Epithelial cell of esophagus (primary cell): ENCODE measurements at places on chromosomes 7 and 10.
A peak's percentile ranks its signal among the peaks of the same experiment; 100 is the strongest.

- peak; percentile 56 for DNase-seq
Observed at GRCh38 chr7:10412422-10413019, 561.2 kb upstream of the PHF14 start.

DNA sequence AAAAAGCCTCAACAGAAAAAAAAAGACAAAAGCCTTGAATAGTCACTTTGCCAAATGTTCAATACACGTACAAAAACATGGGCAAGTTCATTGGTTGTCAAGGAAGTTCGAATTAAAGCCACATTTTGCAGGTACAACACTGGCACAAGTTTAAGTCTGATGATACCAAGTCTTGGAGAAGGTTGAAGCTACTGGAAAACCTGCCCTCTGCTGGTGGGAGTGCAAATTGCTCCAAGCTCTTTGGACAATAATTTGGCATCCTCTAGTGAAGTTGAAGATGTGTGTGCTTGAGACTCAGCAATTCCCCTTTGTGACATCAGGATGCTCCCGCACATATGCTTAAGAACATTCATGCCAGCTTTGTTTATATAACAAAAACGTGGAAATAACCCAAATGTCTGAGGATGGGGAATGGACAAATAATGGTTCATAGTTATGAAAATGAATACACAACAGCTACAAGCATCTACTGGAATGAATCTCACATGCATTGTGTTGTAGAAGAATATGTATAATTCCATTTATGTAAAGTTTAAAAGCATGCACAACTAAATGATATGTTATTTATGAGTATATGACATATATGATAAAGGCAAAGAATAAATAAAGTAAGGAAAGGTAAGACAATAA is 120.0 kb upstream of the PLPP4 start:
- peak; percentile 60 for DNase-seq

GRCh38 chr10:93180482-93180931 is 106.8 kb downstream of the CYP26A1 start:
- peak; percentile 52 for DNase-seq

DNA sequence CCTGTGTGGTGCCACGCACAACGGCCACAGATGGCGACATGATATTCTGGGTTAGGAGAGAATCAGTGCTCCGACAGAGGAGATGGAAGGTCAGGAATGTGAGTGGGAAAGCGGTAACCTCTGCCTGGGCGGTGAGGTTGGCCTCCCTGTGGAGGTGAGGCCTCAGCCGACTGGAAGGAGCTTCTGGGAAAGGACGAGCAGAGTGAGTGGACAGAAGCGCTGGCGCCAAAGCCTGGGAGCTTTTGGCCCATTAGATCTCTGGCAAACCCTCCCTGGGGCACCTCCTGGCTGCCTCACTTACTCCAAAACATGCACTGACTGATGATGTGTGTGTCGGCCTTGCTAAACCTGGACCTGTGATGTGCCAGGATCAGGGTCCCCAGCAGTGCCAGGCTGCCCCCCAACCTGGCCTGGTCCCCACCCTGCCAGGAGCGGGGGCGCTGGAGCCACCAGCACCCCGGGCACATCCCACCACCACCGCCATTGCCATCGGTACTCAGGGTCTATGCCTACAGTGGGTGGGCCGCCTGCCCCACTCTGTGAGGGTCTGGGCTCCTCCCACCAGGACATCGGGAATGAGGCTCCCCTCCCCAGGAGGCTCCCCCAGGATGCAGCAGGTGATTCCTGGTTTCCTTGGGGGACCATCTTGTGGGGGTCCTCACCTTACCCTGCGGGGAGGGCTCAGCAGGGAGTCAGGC is 51.0 kb downstream of the RASGEF1A start:
- DNase-seq = no peak

DNA sequence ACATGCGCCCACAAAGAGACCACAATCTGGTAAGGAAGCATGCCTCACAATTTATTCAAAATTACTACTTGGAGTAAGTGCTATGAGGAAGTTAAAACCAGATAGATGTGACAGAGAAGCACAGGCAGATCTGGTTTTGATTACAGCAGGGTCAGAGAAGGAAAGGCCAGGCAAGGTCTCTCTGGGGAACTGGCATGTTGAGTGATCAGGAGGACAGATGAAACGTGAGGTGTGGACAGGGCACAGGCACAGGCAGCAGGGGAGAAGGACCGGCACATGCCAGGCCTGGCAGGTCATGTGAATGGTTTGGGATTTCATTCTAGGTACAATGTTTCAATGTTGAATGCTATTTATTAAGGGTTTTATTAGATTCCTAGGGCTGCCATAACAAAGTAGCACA is 51.6 kb downstream of the GPAM start:
- DNase-seq = no peak

GRCh38 chr10:88949912-88950837 is 2.4 kb downstream of the ACTA2 start:
- DNase-seq = no peak

GRCh38 chr10:82742478-82742877 is 867.5 kb downstream of the NRG3 start:
- DNase-seq = peak; percentile 29

- peak; percentile 35 for DNase-seq
Observed at GRCh38 chr10:98030093-98030821, at the start of gene CRTAC1. CRTAC1 (minus strand) TSS chr10:98030621; CDS start chr10:98030472, 149 bp downstream.

DNA sequence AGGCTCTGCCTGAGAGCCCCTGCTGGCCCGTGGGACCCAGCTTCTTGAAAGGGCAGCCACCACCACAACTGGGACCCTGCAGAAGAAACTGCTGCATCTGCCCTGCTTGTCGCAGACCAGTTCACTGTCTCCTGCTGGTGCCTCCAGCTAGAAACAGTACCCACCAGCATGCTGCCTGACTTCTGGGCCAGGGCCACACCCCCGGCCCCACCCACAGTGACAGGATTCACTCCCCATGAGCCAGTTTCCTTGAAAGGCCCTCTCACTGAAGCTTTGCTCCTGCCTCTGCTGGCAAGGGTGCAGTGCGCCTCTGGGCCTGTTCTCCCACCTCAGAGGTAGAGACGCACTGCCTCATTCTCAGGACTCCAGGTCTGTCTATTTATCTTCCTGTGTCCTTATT is 32.4 kb downstream of the ANXA11 start:
- peak; percentile 45 for DNase-seq

DNA sequence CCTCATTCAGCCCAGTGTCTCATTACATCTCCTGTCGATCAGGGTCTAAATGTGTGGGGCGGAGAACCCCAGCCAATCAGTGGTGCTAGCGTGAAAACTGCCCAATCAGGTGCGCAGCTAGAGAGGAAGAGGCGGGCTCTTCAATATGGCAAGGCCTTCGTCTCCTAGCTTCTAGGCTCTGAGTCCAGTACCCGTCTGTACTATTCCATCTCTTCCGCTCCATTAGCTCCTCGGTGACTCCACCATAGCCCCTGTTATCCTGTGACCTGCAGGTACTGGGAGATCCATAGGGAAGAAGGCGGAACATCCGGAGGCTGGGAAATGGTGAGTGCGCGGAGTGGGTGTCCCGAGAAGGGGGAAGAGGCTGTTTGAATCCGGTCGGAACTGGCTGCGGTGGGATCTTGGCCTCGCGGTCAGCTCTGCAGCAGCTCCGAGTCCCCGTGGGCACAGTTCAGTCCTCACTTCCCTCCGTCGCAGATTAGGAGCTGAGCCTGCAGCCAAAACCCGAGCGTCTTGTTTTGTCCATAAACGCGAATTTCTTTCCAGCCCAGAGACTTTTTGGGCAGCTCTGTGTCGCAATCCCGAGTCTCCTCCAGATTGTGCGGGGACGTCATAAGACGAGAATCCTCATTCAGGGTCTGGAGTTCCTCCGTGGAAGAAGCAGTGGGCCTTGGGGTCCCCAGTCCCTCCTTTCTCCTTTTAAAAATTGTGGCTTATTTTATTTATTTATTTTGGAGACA is at the start of gene ZNF727:
ZNF727 (plus strand) TSS at position 134 of the 740 bp plus-strand sequence; CDS start at position 322, 188 bp downstream.
- DNase-seq = no peak

- no peak for DNase-seq
Observed at GRCh38 chr7:111413739-111414138, 148.6 kb downstream of the IMMP2L start.

GRCh38 chr10:7788639-7789286 is 786 bp downstream of the ATP5F1C start:
- peak; percentile 47 for DNase-seq

DNA sequence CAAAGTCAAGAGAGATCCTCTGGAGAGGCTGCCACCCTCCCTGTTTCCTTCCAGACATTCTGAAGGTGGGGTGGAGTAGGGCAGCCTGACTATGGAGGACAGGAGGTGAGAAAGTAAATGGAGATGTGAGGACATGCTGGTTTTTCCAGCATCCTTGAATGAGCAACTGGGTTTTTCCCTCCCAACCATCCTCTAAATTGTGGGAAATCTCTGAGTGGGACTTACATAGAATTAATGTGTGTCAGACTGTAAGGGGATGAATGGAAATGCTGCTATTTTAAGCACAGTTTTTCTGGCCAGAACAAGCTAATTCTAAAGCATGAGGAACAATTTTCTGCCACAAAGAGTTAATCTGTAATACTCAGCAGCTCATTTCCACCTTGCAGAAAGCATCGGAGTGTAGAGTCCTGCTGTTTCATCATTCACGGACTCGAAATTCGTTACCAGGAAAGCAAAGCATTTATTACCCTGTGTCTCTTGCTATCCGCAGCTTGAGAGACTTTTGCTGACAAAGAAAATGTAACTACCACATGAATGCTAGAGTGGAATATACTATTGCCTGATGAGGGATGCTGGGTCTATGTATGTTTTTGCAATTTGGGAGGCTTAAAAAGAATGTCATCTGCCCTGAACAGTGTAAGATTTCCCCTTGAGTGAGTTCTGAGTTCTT is 213.0 kb downstream of the CELF2 start:
- DNase-seq = no peak

GRCh38 chr7:13201628-13202027 is 514.2 kb downstream of the ARL4A start:
- DNase-seq = no peak

DNA sequence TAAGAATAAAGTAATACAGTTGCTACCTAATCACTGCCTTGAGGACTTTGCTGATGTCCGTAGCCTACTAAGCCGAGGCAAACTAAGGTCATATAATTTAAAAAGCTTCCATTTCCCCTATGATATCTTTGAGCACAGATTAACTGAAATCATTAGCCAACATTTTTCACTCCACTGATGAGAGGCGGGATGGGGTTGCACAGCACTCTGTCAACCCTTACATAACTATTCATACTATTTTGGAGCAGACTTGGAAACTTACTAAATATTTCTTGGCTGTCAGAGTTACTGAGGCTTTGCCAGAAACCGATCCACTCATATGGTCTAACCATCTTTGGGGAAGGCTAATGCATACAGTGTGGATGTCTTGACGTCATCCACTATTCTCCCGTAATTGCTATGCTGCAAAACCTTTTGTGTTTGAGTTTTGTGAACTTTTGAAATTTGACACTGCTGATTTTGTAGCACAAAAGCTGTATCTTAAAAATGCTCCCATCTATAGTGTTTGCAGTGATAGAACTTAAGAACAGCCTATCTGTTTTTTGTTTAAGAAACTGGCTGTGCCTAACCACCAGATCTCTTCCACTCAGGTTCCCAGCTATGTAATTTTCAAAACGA is 248.7 kb downstream of the TSPAN12 start:
- DNase-seq = no peak

- peak; percentile 58 for DNase-seq
Observed at GRCh38 chr10:3820255-3820654, 35.2 kb upstream of the KLF6 start.

DNA sequence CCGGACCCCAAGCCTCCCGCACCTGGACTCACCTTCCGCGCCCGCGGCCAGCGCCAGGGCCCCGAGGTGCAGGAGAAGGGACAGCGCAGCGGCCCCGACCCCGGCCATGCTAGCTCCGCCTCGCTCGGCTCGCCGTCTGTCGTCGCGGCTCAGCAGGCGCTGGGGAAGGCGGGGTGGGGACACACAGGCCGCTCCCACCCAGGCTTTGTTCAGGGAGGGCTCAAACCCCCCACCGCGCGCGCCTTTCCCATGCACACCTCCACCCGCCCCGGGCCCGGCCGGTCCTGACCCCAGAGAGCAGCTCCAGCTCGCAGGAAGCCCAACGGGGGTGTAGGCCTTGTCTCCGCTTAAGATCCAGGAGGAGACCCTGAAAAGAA is at the start of gene KCP:
KCP (minus strand) TSS at position 141 of the 377 bp plus-strand sequence; CDS start at position 108, 33 bp downstream.
- DNase-seq = no peak

GRCh38 chr10:10702211-10702610 is 315.5 kb upstream of the CELF2 start:
- DNase-seq = no peak

DNA sequence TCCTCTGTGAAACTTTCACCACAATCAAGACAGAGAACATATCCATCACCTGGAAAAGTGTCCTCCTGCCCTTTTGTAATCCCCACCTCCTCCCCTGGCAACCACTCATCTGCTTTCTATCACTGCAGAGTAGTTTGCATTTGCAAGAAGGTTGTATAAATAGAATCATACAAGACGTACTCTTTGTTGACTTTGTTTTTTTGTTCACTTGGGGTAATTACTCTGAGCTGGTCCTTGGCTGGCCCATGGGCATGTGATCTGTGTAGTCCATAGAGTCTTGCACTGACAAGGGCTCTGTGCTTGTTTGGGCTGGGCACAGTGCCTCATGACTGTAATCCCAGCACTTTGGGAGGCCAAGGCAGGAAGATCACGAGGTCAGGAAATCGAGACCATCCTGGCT is 7.8 kb upstream of the HACD1 start:
- no peak for DNase-seq

DNA sequence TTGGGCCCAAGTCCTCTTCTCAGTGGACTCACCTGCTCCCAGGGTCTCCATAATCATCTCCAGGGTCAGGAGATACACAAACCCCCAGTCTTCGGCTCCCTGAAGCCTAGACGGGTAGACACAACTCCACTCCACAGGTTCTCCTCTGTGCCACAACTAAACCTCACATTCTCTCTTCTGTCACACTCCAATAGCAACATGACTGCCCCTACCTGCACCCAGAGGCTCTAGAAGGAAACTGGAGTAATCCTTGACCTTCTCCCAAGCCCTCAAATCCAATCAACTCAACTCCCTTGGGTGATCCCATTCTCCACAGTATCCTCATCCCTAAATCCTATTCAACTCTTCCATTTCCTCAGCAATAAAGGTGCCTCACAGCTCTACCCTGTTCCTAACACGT is 16.2 kb downstream of the HNRNPF start:
- DNase-seq = no peak

GRCh38 chr10:71398976-71399375 is 2.3 kb downstream of the CDH23 start:
- peak; percentile 21 for DNase-seq

GRCh38 chr7:135599471-135599870 is 41.8 kb downstream of the NUP205 start:
- no peak for DNase-seq

- DNase-seq = peak; percentile 69
Observed at GRCh38 chr7:37977243-37977642, 56.8 kb downstream of the EPDR1 start.

DNA sequence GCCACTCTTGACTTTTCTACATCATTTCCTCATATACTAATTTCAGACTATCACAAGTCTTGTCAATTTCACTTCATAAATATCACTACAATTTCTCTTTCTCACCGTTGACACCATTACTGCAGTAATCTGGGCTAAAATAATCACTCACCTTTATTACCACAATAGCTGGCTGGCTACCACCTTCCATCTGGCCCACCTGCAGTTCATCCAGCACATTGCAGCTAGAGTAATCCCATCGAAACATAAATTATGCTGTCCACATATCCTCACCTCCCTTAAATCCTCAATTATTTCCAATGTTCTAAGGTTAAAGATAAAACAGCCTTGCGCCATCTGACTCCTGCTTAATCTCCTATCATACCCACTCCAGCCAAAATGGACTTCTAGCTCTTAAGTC is 16.0 kb downstream of the DGKB start:
- DNase-seq = no peak
